NCI-H446 treated with DMSO at 0.1 percent for 48 hours (cell line): ENCODE measurements at places on chromosomes 3 and 15.

GRCh38 chr3:25571285-25571684, 93.4 kb downstream of the TOP2B start:
- no peak for DNase-seq

- peak; percentile 48 for DNase-seq
Measured at GRCh38 chr3:165196577-165197480, 645 bp upstream of the SLITRK3 start.

DNA sequence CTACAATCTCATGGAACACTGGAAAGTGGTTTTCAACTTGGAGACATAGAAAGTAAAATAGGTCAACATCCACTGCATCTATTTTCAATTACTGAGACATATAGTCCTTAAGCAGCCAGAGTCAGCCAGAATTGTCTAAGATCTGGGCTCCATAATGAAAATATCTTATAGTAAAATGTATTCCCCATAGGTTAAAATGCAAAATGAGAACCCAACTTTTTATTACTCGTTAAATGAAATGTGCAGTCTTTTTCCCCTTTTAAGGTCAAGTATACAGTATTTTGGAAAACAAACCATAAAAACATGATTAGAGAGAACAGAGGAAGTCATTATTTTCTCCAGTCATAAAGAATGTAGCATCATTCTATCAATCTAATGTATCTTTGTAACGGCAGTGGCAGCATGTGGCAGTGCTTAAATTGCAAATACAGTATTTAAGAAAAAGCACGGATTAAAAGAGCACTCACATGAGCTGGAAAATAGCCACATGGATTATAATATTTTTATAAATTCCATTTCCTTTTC, 64.4 kb upstream of the CPB1 start:
- no peak for DNase-seq

- no peak for DNase-seq
Measured at GRCh38 chr3:9224490-9224889, 25.0 kb downstream of the SRGAP3 start.

GRCh38 chr15:33104212-33104611, 90.3 kb downstream of the FMN1 start:
- no peak for DNase-seq

GRCh38 chr3:177447938-177448337, 250.7 kb upstream of the TBL1XR1 start:
- no peak for DNase-seq

- peak; percentile 5 for DNase-seq
Measured at GRCh38 chr3:31341130-31341529, 191.6 kb upstream of the STT3B start.

- DNase-seq = no peak
Measured at GRCh38 chr15:96053781-96054428, 276.6 kb upstream of the NR2F2 start.

- peak; percentile 3 for DNase-seq
Measured at GRCh38 chr3:169256796-169257522, 406.6 kb downstream of the MECOM start.

DNA sequence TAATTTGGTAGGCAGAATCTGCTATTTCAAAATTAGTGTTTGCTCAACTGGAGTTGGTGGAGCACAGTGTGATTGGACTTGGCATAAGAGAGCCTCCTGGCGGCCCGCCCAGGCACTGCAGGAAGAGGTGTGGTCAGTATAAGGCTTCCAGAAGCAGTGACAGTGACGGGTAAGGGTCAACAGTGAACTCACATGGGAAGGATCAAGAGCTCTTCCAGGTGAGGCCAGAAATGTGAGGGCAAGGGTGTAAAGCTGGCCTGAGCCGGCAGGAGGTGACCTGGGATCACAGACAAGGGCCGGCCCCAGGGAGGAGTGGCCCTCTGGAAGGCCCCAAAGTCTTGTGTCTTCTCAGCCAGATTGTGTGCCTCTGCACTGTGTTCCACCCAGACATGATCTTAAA, 93.2 kb upstream of the RNF7 start:
- peak; percentile 13 for DNase-seq

- peak; percentile 85 for DNase-seq
Measured at GRCh38 chr15:23565395-23566070, at the start of gene MKRN3. Gene MKRN3, plus strand, starts transcription at chr15:23565674. Its CDS starts 109 bp downstream, at chr15:23565783.

DNA sequence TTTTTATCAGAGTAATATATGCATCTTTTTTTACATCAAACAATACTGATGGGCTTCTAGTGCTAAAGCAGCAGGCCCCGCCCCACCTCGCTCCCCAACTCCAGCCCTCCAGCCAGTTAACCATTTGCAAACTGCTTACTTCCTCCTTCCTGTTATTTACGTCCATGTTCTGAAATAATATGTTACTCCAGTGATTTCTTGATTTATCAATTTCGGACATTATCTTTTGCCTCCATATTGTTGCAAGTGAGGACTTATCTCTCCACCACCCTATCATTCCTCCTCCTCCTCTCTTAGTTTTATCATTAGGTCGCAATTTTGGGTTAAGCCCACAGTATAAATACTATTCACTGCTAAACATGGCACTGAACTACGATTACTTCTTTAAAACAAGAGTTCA, 39.5 kb downstream of the ZNF710 start:
- DNase-seq = no peak

- no peak for DNase-seq
Measured at GRCh38 chr15:75148280-75148679, 53.4 kb upstream of the C15orf39 start.

DNA sequence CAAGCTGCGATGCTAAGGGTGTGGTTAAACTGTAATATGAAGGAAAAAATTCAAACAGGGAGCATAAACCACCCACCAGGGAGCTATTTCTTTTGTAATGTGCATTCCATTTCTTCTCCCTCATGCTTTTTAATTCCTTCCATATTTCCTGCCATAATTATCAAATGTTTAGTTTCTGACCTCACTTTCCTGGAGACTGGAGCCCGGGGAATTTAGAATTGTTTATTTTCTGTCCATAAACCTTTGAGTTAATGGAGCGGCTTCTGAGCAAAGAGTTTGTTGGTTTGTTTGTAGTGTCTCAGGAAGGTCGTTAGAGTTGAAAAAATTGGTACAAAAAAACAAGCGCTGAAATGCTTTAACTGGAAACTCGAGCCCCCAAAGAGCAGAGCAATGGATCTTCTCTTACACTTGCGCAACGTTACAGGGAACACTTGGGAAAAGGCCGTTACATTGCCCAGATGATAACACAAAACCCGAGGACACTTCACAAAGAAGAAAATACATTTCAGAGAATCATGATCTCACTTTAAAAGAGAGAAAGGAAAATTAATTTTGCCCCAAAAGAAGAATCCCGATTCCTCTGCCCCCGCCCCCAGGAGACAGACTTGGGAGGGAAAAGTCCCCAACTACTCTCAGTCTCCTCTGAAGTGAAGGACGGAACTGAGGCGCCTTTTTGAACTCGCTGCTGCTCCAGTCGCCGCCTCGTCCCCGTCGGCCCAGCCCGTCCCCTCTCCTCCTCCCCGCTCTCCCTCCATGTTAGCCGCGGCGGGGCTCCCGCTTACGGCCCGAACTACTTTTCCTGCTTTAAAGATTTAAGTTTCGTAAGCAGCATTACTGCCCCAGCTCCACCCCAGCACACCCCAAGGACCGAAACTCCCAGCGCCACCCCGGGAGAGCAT, 842 bp downstream of the FSTL1 start:
- no peak for DNase-seq

GRCh38 chr15:65900488-65900887, 31.2 kb downstream of the RAB11A start:
- DNase-seq = no peak

- DNase-seq = no peak
Measured at GRCh38 chr3:158590223-158590622, 19.2 kb downstream of the MLF1 start.

- no peak for DNase-seq
Measured at GRCh38 chr15:78453447-78453846, 15.4 kb downstream of the IREB2 start.

- DNase-seq = no peak
Measured at GRCh38 chr3:72892870-72893269, 5.0 kb downstream of the GXYLT2 start.

DNA sequence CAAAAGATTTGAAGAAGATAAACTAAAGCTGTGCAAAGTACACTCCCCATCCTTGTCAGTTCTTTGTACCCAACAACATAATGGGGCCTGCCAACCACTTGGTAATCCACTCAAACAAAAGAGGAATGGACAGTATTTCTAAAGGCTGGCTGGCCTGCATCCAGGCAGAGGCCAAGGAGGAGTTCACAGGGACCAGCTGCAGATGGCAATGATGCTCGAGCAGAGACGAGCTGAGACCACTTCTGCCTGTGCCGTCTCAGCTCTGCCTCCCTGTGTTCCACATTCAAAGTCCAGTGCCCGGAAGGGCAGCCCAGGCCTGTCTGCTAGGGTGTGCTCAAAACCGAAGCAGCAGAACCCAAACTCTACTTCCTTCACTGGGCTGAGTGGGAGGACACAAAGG, 14.3 kb downstream of the CXCR6 start:
- no peak for DNase-seq

DNA sequence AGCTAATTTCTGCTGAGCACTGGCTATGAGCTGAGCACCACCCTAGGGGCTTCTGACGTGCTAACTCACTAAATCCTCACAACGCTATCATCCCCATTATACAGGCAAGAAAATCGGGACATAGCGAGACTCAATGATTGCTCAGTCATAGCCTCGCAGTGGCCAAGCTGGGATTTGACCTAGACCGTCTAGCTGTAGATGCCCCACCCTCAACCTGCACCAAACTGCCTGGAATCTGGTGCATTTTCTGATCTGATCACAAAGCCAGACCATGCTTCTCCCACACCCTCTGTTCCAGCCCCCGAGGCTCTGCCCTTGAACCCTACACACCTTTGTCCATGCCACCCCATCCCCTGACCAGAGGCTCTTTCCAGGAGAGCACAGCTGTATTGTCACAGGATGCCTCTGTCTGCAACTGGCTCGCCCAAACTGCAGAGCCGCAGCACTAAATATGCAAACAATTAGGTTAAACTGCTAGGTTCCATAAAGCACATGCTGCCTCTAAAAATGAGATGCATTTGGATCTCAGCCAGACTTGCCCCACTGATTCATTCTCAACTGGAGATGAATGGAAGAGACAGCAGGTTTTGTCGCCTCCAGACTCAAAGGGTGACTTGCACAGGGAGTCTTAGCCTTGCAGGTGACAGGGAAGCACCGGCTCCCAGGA, 95.2 kb downstream of the NUP210 start:
- DNase-seq = no peak

GRCh38 chr3:187064210-187065115, 74.8 kb downstream of the RPL39L start:
- DNase-seq = no peak

- no peak for DNase-seq
Measured at GRCh38 chr3:45691842-45692241, 2.6 kb downstream of the SACM1L start.

DNA sequence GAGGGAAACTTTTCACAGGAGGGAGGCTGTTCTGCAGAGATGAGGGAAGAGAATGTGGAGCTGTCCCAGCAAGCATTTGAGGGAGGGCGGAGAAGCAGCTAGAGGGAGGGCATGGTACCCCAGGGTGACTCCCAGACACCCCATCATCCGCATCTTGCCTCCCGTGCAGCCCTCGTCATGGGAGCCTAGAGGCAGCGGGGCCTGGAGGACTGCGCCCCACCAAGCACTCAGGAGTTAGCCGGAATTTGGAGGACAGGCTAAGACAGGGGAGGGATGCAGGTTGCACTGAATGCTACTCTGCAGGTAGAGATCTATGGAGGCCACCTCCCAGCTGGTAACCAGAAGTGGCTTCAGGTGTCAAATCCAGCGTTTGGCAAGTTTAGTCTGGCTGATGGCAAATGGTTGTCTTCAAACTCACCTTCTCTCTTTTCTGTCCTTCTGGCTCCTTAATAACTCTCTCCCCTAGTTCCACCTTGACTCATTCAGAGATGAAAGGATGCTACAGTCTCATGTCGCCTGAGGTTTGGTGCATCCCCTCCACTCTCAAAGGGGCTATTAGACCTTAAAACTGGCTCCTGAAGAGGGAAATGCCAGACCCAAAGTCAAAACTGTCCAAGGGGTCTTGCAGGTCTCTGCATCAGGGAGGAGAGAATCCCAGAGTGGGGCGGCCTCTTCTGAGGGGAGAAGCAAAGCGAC, 155.9 kb upstream of the TLE3 start:
- DNase-seq = no peak

DNA sequence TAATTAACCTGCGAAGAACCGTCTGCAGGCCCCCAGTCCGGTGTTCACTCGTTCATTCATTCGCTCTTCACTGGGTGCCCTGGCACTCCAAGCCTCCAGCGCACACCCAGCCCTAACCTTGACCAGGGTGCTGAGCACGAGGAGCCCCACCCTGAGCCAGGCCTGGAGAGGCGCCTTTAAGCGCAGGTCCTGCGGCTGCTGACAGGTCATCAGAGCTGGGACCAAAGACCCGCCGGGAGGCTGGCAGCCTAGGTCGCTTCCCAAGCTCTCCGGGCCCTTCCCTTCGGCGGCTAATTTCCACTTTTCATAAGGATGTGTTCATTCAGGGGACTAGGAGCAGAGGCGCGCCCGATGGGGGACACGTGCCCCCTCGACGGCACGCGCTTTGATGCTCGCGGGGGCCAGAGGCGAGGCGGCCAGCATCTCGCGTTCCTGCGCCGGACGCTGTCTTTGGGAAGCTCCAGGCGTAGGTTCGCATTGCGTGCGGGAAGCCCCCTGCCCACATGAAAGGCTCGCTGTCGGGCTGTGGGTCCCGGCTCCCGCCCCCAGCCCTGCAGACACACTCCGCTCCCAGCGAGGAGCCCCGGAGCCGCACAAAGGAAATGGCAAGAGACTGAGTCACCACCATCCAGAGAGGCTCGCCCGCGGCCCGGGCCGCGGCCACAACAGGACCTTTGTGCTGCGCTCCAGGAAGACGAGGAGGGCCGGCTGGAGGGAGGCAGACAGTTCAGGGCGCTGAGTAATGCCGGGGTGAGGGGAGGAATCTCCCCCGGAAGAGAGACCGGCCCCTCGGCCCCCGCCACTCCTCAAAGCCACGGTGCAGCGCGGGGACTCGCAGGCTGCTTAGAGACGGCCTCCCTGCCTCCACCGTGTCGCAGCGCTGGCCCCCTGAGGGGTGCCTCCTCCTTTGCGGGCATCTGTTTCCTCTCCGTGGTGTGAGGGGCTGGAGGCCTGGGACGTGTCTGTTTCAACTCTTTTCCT, 266.4 kb upstream of the HES1 start:
- DNase-seq = no peak

GRCh38 chr3:173770796-173771573, 373.4 kb downstream of the NLGN1 start:
- no peak for DNase-seq

GRCh38 chr3:136835813-136836510, 17.0 kb downstream of the SLC35G2 start:
- DNase-seq = no peak
